ENCODE measurements at places on chromosomes 3 and 15.

GRCh38 chr15:92140796-92141195, 252.9 kb upstream of the ST8SIA2 start:
- DNase-seq = no peak

DNA sequence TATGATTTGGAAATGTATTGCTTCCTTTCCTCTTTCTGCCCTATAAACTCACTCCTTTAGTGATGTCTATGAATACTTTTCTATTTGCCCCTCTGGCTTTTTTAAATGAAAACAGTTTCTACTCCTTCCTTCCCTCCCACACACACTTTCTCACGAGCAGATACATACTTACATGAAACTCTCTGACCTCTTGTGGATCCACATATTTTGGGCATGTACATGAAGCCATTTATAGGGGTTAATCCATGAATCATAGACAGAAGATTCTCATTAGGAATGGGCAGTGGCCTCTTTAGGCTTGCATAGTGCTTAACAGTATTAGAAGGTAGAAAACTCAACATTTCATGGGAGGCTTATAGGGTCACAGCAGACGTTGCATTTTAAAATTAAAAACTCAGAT, 24.8 kb downstream of the ANAPC13 start:
- no peak for DNase-seq

DNA sequence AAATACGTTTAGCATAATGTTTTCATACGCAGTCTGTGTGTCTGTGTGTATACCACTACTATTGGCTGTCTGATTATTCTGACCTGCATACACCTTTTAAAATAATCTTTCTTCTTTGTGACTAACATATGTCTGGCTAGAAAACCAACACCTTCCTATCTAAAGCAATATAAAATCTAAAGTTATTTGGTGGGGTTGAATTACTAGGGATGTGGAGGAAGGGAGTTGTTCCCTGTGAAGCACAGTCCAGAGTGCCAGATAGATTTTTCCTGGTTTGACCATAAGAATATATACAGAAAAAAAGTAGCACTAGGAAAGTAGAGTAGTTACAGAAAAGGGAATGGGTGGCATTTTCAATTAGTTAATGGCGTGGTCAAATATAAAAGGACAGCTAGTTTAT, 918.8 kb downstream of the NAALADL2 start:
- no peak for DNase-seq

- DNase-seq = no peak
Observed at GRCh38 chr3:8095724-8096123, 405.9 kb upstream of the LMCD1 start.
